KBM-7 (cell line): ENCODE measurements at places on chromosomes 5 and 9.
A peak's percentile ranks its signal among the peaks of the same experiment; 100 is the strongest.

DNA sequence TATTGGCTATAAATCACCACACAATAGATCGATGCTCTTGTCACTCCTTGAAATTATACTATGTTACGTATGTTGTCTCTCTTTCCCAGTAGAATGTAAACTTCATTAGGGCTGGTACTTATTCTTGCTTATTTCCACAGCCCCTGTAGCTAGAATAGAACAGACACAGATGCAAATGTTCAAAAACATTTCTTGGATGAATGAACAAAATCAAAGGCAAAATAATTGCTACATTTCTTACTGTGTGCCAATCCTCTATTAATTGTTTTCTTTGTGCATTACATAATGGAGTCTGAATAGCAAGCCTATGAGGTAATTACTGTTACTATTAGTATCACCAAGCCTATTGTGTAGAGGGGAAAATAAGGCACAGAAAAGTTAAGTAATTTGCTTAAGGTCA lies 725 bp upstream of the OR13C2 start:
- DNase-seq, result no peak

GRCh38 chr5:115229606-115230005 lies 33.1 kb downstream of the PGGT1B start:
- DNase-seq, result no peak

GRCh38 chr5:133523013-133523658 lies 89.2 kb downstream of the FSTL4 start:
- no peak for DNase-seq

DNA sequence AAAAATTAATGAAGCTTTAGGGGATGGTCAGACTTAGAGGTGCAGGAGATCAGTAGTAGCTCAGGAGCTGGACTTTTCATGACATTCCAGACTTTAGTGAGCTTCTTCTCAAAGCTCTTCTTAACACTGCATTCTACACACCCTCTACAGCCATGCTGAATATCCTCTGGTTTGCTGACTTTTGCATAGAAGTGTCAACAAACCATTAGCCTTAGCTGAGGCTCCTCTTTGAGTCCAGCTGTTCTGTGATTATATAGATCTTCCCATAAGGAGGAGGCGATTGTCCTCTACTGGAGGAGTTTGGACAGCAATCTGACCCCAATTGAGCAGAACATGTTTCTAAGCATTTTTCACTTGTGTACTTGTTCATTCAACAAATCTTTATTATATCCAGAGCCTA lies 75.0 kb upstream of the RUSC2 start:
- no peak for DNase-seq

GRCh38 chr9:90432951-90433350 lies 209.7 kb downstream of the DIRAS2 start:
- DNase-seq, result no peak

- DNase-seq, result no peak
These were observed 22.3 kb downstream of the COL5A1 start for GRCh38 chr9:134663753-134664415.

- no peak for DNase-seq
These were observed 1043.0 kb upstream of the C9orf72 start for GRCh38 chr9:28616310-28616709.

DNA sequence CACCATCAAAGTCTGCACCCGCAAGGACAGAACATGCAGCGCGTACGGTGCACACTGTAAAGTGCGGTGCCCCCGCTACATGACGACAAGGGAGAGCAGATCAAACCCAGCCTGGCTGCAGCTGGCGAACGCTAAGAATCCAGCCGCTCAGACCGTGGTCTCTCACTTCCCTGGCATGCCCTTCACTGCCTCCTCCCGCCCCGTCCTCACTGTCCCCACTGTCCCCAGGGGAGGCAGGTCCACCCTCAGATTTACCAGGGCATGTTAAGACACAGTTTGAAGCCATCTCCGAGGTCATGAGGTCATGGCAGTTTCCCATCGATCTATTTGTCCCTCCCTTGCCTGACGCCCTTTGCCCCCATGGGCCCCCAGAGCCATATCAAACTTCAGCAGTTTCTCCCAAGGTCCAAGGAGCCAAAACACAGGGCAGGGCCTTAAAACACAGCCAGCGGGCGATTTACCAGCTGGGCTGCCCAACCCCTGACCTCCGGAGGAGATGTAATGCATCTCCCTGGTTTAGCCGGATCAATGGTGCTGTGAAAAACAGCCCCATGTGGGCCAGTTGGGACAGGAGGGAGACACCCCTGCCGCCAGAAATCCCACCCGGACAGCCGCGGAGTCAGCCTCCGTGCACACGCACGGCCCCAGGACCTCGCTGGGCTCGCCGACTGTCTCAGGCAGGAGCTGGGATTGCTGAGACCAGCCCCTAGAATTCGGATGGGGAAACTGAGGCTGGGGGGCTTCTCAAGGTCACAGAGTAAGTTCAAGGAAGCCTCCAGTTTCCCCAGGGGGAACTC lies 52.3 kb upstream of the FUBP3 start:
- DNase-seq, result no peak

- peak; percentile 61 for DNase-seq
These were observed 11.9 kb downstream of the CCDC180 start for GRCh38 chr9:97319395-97319794.

DNA sequence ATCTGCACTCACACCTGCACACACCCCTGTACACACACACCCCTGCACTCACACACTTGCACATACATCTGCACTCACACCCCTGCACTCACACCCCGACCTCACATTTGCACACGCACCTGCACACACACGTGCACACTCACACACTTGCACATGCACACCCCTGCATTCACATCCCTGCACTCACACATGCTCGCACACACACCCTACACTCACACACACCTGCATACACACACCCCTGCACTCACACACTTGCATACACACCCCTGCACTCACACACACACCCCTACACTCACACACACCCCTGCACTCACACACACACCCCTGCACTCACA lies 27.5 kb downstream of the GLT6D1 start:
- DNase-seq, result no peak

- DNase-seq, result peak; percentile 77
These were observed 55.6 kb downstream of the ARHGEF37 start for GRCh38 chr5:149636861-149637246.

DNA sequence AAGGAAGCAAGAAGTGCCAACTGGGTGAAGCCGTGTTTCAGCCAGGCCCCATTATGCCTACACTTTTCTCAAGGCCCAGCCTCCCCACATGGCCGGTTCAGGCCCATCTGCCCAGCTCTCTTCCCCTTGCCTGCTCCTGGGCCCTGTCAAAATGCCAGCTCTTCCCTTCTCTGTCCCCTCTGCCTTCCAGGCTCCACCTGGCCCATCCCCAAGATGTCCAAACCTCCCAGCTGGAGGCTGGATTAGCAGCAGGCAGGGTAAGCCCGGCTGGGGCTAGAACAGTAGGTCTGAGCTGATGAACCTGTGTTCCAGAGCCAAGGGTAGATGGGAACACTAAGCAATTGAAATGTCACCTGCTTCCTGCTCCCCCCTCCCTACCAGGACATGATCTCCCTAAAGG lies 64.1 kb upstream of the HSPA9 start:
- no peak for DNase-seq

- peak; percentile 78 for DNase-seq
These were observed 70.7 kb upstream of the GNE start for GRCh38 chr9:36328798-36329411.

GRCh38 chr5:140356853-140357725 lies 2.9 kb upstream of the SLC4A9 start:
- DNase-seq, result no peak

GRCh38 chr5:172666251-172666650 lies 25.2 kb downstream of the NEURL1B start:
- DNase-seq, result peak; percentile 70

DNA sequence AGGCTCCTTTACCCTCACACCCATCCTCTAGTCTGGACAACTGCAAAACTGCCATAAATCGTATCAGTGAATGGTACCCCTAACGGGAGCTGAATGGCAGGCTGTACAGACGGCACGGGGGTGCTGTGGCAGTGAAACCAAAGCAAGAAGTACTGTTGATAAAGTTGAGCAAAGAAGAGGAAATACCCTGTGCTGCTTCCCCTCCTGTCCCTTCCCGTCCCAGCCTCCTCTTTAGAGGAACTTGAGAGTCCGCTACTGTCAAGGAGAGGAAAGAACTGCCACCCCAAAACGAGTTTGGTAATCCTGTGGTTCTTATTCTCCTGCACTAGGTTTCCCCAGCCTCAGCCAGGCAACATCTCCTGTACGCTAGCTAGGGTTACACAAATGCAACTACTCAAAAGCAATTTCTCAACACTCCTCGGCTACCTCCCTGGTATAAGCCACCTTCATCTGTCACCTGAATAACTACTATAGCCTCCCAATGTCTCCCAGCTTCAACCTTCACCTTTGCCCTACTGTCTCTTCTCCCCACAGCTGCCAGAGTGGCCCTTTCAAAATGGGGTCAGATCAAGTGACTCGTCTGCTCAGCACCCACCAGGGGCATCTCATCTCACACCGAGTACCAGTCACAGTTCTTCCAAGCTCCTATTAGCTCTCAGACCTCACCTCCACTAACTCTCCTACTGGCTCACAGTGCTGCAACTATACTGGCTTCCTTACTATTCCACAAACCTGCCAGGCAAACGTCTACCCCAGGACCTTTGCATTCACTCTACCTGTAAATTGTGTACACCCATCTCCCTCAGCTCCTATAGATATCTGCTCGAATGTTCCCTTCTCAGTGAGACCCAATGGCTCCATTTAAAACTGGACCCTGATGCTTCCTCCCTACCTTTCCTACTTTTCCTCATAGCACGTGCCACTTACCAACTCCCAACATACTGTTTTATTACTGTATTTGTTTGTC lies 4.1 kb downstream of the GLRX start:
- DNase-seq, result peak; percentile 78

DNA sequence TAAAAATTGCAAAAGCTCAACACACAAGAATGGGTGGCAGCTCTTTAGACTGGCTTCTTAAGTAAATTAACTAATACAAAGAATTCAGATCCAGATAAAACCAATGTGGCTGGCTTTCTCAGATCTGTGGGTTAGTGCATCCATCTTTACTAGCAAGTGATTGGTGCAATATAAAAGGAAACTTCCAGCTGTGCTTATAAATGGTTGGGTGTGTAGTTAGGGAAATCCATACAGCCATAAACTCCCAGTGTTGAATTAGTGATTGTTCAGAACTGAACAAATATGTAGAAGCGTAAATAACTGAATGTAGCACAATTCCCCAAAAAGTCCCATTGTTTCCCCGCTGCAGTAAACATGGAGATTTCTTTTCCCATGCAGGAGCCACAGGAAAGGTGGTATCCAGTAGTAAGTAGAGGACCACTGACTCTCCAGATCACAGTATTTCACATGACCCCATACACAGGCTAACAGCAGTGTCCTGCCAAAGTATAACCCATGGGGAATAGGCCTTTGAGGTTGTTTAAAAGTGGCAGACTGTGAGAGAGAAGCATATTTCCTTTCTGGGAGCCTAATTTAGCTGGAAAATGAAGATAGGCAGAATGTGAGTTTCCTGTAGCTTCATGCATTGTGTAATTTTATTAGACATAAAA lies 173.1 kb upstream of the SLC12A2 start:
- no peak for DNase-seq

DNA sequence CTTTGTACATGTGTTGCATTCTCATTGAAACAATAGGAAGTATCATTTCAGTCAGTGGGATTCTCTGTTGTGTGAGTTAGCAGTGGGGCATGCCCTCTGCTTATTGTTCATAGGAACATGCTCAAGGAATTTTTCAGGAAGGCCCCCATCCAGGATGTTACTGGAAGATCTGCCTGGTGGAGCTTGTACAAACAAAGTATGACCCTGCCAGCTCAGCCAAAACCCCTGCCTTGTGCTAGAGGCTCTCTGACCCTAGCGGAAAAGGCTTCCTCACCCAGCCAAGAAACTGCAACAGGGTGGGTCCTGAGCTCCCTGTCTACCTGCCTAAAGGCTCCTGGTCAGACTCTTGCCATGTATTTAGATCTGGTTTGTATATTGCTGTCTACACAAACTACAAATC lies 43.2 kb downstream of the MRRF start:
- DNase-seq, result no peak

- DNase-seq, result no peak
These were observed 4.8 kb upstream of the NFX1 start for GRCh38 chr9:33285502-33285901.
